ENCODE measurements at places on chromosomes 12 and 14.

DNA sequence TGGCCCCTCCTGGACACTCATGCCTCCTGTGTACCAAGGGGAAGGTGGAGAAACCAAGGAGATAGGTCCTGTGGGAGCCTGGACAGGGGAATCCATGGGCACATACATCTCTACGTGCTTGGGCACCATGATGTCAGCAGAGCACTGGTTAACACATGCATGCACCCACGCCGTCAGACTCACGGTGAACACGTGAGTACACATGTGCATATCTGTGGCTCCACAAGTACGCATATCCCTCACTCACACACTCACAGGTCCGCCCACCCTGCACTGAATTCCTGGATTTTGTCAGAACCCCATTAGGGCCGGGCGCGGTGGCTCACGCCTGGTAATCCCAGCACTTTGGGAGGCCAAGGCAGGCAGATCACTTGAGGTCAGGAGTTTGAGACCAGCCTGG lies 29.1 kb upstream of the COX6A1 start:
- no peak for DNase-seq

DNA sequence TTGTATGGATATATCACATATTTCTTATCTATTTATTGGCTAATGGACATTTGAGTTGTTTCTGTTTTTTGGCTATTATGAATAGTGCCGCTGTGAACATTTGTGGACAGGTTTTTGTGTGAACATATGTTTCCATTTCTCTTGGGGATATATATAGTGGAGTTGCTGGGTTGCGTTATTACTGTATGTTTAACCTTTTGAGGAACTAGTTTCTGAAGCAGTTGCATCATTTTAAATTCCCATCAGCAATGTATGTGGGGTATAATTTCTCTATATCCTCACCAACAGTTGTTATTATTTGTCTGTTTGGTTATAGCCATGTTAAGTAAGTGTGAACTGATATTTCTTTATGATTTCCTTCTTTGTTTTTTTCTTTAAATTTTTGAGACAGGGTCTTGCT lies 10.7 kb downstream of the TCTN2 start:
- no peak for DNase-seq

DNA sequence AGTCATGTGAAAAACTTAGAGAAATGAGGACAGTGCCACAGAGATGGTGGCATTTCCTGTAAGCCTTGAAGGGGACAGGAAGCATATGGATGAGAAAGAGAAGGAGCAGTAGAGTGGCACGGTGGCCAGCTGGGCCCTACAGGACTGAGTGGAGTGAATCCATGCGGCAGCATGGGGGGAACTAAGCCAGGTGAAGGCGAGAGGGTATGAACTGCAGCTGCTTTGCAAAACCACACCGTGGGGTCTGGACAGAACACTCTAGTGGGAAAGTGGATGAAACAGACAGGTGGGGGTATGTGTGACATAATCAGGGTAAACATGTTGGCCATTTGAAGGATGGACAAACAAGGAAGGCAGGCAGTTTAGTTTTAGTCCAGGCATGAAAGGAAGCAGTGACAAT lies 10.4 kb upstream of the SYCP3 start:
- DNase-seq: no peak

DNA sequence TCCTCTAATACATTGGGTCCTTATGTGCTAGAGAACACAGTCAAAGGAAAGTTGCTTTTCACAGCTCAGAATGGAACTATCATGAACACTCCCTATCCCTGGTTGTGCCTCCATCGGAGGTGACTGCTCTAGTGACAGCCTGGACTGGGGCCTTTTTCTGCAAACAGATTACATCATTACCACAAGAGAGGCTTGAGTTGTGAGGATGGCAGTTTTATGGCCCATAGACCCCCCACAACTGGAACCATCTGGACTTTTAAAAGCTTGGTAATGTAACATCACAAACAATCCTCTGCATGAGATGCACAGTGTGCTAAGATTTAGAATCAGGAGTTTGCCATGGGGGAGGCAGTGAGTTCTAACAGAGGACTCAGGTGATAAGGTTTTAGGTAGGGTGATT lies 46.6 kb upstream of the WSCD2 start:
- no peak for DNase-seq

DNA sequence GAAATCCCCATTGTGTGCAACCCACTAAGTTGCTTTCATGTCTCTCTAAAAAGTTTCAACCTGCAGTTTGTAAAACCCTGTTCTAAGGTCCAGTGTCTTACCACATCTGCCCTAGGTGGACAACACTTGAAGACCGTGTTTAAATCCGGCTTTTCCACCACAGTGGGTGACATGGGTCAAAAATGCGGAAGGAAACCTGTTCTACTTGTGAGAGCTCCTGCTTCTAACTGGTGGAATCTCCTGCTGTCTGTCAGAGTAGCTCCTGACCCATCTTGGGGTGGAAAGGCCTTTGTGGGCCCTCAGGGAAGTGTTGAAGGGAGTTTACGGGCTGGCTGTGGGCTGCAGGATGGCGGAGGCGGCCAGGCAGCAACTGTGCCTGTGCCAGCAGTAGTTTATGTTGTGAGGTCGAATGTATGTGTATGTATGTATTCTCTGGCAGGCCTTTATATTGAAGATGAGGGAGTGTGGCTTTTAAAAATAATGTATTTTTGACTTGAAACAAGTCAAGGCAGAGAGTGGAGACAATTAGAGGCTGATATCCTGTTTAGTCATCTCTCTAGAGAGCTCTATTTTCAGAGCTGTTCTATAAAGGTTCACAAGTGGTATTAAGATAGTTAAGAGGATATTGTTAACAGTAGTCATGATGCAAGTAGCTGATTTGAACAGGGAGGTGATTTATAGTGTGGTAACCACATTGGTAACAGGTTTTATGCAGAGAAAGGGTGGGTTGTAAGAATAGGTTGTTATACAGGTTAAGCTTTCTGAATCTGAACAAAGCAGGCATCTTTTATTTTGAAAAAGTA lies 67.0 kb downstream of the PRKCH start:
- no peak for DNase-seq

DNA sequence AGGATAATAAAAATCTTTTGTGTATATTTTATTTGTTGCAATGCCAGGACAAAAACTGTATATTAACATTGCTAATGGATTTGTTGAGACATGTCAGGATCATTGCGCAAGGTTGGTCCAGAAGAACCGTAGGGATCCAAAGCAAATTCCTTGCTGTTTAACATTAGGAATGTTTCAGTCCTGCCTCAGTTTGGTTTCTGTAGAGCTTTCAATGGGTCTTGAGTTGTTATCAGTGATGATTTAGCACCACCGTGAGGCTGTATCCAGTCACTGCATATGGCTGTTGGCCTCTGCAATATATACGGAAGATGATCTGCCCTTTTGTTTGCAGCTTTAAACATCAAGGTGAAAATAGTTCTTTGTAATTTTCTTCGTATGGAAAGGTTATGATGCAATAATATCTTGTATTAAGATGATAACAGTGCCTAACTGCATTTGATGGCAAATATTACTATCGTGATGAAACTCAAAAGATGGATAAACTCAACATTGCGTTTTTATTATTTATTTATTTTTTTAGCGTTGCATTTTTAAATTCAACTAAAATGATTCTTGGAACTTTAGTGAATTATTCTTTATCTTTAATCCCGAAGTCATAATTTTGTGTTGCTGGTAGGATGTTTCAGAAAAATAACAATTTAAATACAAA lies 231.2 kb downstream of the AKAP6 start:
- peak; percentile 46 for DNase-seq

DNA sequence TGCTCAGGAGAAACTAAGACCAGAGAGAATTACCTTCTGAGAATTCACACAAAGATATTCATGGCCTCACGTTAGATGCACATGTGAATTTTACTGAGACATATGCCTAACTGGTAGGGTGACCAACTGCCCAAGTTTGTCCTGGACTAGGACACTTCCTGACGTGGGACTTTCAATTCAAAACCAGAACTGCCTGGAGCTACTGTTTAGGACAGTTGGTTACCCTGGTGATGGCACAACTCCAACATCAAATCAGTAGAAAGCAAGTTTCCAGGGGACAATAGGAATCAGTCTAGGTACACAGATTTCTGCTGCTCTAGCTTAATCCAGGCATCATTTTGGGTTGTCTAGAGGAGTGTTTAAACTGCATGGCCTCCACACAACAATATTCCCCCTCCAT lies 178.7 kb downstream of the GXYLT1 start:
- no peak for DNase-seq

DNA sequence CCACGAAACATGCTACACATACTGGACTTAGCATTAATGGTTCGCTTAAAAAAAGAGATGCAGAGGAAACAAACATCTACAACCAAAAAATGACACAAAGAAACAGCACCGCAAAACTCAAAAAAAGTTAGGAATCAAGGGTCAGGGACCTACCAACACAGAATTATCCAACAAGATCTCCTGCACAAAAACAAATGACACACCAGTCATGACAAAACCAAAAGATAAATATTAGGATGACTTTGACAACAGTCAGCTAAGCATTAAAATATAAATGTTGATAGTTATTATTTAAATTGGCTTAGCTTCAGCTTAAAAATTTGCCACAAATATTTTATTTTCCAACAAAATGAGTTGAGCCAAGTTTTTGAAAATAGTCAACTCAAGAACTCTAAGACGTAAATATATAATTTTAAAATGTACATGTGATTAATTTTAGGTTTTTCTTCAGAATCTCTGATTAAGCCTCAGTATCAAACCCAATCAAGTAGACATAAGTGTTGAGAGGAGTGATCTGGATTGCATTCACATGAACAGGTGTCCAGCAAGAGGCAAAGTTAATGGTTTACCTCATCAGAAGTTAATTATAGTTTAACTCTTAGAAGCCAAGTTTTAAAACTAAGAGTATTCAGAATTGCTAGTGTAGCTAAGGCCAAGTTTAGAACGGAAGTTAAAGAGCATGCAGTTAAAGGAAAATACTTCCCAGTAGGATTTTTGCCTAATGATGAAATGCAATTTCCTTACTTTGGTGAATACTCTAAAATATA lies 79.9 kb downstream of the HEATR5A start:
- DNase-seq: no peak

DNA sequence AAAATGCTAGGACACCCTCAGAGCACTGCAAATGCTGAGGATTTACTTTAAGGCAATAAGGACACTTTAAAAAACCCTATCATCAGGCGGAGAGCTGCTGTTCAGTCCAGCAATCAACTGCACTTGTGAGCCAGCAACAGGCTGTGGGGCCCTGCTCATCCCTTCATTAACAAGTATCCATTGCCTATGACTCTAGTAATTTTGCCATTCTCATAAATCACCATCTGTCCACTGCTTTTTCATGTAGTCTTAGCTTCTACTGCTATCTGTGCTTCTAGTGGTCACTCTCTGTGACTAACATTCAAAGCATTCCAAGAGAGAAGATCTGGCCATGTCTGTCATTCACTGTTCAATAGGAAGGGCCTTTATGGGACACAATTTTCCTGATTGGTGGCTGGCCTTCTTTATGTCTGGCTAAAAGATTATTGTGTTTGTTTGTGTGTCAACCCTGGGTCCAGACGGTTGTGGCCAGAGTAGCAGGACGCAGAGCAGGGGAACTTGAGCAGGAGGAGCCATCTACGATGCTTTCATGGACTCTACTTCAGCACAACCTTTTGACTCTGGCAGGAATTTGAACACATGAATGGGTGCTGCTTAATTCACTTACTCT lies 3.6 kb upstream of the KRAS start:
- DNase-seq: no peak

DNA sequence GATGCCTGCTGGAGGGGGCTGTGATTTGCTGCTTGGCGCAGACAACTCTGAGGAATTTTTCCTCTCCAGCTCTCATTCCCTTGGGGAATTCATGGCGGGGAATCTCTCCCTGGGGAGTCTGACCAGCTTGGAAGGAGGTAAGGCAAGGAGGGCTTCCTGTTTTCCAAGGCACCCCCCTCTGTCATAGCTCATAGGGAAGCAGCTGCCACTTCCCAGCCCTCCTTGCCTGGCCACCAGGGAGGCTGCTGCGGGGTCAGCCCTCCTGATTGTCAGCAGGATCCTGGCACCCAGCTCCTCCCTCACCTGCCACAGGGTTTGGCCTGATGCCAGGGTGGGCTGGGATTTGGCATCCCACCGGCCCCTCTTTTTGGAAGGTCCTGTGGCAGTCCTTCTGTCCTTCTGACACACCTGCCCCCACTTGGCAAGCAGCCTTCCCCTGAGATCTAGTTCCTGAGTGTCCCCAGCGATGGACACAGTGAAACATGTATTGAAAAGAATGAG lies 74.9 kb downstream of the TSPAN9 start:
- peak; percentile 84 for DNase-seq

DNA sequence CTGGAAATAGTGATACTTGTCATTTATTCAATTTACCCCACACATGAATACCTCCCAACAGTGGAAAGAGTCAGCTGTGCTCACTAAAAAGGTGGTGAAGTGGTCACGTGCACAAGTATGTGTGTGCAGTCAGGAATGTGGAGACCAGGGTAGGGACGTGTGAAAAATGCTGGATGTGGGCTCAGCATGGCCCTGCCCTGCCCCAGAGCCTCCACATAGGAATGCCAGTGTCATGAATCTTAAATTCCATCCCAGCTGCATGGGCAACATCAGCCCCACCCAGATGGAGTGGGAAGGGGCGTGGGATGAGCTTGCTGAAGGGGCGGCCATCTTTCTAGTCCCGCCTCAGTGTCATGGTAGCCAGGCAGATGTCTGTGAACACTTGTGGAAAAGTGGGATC lies 87.7 kb downstream of the C12orf75 start:
- no peak for DNase-seq

GRCh38 chr12:94285943-94286582 lies 137.7 kb downstream of the PLXNC1 start:
- DNase-seq: no peak

GRCh38 chr12:124828264-124829007 lies 35.2 kb downstream of the SCARB1 start:
- DNase-seq: no peak

- no peak for DNase-seq
Observed at GRCh38 chr14:77339407-77339806, 18.6 kb downstream of the GSTZ1 start.

DNA sequence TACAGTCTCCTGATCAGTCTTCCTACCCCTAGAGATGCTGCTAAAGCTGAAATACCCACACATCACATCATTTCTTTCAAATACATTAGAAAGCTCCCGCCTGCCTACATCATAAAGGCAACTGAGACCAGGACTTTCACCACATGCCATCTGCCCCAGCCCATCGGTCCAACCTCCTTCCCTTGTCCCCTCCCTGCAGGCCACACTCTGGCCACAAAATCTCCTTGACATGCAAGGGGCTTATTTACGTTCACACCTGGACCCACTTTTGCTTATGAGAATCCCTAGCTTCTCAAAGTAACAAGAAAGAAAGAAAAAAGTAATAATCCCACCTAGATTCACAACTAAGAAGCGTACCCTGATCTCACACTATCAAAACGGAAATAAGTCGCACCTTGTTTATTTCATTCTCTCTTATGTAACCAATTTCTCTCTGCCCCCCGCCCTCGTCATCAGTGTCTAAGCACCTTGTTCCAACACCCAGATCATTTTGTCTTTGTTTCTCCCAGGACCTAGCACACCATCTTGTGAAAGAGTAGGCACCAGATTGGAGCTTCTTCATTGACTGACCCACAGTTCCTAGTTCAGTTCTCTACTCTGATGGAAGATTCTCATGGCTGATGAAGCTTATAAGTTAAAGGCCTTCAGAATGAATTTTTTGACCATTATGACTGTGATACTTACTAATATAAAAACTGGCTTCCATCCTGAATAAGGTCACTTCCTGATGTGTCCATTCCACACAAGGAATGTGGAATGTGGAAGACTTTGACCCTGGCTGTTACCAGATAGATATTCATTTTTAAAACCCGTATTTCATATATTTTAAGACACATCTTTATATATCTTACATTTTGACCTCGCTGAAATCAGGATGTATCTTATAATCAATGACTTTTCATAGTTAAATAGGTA lies 7.7 kb downstream of the WSB2 start:
- DNase-seq: no peak

- no peak for DNase-seq
Observed at GRCh38 chr12:47316609-47317049, 236.9 kb upstream of the AMIGO2 start.

- no peak for DNase-seq
Observed at GRCh38 chr12:129486931-129487330, 416.9 kb downstream of the TMEM132D start.

Measured in aorta (tissue), 5 donors.